ENCODE measurements at places on chromosomes 6 and 20.

GRCh38 chr6:84808491-84809061, 44.2 kb upstream of the TBX18 start:
- no peak for DNase-seq

DNA sequence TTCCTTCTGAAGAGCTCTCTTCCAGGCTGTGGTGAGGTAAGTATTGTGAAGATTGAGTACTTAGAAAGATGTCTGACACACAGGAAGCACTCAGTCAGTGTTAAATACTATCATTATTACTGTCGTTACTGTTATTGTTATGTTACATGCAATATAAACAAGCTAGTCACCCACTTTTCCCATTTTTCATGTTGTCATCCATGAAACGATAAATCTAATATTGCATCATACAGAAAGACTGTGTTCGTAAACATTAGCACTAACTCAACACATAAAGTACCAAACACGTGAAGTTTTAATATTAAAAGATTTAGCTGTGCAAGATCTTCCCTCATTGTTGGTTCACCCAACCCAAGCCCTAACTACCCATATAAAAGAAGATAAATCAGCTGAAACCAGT, 109.2 kb upstream of the NRSN1 start:
- DNase-seq: no peak

DNA sequence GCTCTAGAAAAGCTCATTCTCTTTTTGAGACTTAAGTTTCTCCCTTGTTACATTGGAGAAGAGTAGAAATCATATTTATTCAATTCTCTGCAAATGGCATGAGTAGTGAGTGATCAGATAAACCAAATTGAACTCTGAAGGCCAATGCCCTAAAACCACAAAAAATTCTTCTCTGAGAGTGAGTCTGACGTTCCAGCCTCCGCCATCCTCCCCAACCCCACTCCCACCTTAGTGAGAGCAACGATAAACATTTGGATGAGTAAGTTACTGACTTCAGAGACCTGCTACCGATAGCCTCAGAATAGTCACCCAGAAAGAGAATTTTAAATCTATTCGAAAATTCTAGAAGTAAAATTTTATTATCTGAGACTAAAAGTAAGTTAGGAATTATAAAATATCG, 94.6 kb downstream of the TFAP2A start:
- DNase-seq: no peak

DNA sequence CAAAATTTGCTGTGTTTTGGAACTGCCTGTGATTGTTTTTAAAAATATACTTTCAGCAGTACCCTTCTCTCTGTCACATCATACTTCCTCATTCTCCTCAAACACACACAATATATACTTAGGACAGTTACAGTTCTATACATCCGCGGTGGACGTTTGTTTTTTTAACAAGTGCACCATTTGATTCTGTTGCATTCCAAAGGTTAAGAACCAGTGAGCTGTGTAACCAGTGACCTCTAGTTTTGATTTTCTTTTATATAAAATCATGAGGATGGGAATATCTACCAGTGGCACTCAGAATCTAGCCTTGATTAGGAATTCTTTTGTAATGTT, 152.8 kb downstream of the CARMIL1 start:
- DNase-seq: no peak

GRCh38 chr6:86943819-86944407, 6.6 kb downstream of the HTR1E start:
- DNase-seq: no peak

DNA sequence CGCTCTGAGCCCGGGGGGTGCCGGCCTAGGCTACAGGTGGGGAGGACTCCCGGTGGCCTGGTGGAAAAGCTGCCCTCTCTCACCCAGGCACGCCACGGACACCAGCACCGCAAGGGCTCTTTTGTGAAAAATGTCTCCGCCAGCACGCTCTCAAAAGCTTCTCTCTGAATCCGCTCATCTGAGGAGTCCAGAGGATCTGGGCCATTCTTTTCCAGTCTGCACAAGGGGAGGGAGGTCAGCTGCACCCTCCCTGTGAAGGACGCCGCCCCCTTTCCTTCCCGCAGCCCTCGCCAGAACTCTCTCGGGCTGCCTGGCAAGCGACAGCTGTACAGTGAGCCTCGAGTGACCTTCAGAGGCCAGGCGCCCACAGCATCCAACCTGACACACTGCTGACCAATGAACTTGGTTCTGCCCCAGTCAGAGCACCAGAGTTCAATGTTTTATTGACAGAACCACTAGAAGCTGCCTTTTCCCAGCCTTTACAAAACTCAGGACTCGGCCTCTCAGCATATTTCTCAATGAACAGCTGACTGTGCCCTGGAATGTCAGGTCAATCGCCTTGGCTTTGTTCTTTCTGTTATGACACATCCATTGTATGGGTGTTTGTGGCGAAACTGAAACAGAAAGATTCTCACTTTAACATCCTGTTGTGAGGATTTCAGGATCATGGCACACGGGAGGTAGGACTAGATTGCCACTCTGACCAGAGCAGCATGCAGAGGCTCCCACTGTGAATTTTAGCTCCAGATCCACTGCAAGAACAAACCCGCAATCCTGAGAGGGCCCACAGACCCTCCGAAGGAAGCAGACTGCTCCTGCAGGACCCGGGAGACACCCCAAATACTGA, 26.7 kb downstream of the SERPINB9 start:
- peak; percentile 12 for DNase-seq

DNA sequence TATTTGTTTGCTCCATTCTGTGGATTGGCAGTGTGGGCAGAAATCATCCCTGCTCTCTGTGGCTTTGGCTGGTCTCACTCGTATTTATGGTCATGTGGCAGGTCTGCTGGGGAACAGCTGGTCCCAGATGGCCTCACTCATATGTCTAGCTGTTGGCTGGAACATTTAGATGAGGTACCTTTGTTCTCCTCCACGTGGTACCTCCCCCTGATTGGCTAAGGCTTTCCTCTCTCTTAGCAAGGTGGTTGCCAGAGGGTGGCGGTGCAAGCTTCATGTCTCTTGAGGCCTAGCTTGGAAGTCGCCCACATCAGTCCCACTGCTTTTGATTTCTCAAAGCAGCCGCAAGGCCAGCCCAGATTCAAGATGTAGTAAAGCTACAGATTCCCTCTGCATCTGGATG, 348.5 kb upstream of the BTBD3 start:
- DNase-seq: peak; percentile 41
